Right renal pelvis (tissue), 4 donors: ENCODE measurements at places on chromosomes 3 and 15. TPM values are rescaled to one million over a fixed set of nuclear protein-coding genes. Genes with fewer than 3 reads are reported as not detected.

The FBXO40 gene
- polyA plus RNA-seq: not detected

The KBTBD8 gene
- polyA plus RNA-seq: 0.95 TPM

The CCNB2 gene
- polyA plus RNA-seq: 39.9 TPM

The PLSCR5 gene
- polyA plus RNA-seq: not detected

The RBP2 gene
- 0.40 TPM for polyA plus RNA-seq

The ARHGAP11A gene
- 33.3 TPM for polyA plus RNA-seq

The PTH1R gene
- polyA plus RNA-seq: 157 TPM

DNA sequence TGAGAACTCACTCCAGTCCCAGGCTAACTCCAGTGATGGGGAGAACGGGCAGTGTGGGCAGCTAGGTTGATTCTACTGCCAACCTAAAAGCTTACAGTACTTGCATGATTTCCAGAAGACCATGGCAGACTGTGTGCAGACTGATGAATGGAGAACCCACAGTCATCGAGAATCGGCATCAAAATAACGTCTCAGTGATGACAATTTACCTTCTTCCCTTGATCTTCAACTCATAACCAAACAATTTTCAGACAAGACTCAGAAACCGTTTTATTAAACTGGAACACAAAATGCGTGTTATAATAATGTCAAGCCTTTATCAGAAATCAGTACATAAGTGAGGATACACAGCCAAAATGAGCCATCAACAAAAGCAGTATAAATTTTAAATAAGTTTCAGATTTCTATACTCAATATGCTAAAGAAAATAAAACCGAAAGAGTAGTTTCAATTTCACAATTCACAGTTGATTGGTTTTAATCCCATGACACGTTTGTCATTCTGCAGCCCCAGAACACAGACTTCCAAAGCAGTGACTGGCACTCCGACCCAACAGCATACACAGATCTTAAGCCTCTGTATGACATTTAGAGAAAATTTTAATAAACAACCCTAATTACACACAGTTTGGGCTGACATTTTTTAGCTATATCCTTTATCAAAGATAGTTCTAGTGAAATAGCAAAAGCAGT lies 54.5 kb downstream of the ZMAT3 start:
- no peak for DNase-seq

GRCh38 chr15:68991723-68992122 lies 22.8 kb upstream of the NOX5 start:
- no peak for DNase-seq

- no peak for DNase-seq
These were observed 123.8 kb downstream of the B3GALNT1 start for GRCh38 chr3:160981217-160981938.

GRCh38 chr3:98529856-98530459 lies 1.8 kb upstream of the GPR15 start:
- no peak for DNase-seq

DNA sequence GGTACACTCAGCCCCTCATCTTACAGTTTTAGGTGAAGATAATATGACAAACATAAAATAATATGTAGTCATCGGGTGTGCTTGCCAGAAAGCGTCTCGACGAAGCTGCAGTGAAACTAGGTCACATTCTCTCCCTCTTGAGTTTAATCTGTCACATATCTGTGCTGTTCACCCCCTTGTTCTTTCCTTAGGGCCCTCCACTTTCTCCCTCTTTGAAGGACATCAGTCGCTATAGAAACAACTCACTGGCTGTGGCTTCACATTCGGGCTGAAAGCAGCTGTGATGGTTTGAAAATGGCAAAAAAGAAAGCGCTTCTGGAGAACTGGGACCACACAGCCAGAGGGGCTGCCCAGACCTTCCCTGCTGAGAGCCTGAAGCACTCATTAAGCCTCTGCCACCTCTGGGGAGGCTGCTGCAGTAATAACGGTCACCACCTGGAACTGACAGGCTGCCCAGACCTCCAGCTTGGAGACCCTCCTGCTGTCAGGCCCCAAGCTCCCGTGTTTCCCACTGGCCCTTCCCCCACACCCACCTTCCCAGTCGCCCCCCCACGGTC lies 50.3 kb downstream of the ABTB1 start:
- no peak for DNase-seq

DNA sequence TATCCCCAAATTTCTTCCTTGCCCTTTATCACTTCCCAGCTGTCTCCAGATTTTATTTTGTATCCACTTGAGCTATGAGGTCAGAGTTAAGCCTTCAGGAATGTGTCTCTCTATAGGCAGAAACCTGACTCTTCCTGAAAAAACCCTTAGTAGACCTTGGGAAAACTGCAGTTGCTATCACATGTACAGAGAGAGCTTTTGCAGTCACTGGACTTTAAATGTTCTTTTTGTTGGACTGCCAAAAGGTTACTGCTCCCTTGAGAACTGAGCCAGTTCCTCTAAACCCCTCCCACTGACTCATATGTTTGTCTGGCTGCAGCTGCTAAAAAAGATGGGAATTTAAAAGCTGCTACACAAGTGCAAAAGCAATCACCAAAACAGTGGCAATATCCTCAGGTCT lies 169.1 kb upstream of the CCDC54 start:
- peak; percentile 72 for DNase-seq

DNA sequence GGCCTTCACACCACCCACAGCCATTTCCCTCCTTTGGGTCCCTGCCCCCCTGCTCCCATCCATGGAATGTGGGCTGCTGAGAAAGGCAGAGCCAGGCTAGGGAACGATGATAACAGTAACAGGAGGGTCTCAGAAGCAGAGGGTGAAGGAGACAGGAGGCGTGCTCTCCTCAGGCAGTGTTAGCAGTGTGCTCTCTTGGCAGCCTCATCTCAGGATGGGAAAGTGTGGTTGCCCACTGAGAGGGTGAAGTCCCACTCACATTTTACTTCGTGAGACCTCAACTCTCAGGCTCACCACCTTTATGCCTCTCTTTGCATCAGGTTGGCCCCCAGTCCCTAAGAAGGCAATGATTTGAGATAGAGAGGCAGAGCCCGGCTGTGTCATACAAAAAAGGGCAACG lies 24.5 kb downstream of the TIGIT start:
- DNase-seq: no peak

GRCh38 chr3:36149447-36149865 lies 230.8 kb upstream of the STAC start:
- no peak for DNase-seq

DNA sequence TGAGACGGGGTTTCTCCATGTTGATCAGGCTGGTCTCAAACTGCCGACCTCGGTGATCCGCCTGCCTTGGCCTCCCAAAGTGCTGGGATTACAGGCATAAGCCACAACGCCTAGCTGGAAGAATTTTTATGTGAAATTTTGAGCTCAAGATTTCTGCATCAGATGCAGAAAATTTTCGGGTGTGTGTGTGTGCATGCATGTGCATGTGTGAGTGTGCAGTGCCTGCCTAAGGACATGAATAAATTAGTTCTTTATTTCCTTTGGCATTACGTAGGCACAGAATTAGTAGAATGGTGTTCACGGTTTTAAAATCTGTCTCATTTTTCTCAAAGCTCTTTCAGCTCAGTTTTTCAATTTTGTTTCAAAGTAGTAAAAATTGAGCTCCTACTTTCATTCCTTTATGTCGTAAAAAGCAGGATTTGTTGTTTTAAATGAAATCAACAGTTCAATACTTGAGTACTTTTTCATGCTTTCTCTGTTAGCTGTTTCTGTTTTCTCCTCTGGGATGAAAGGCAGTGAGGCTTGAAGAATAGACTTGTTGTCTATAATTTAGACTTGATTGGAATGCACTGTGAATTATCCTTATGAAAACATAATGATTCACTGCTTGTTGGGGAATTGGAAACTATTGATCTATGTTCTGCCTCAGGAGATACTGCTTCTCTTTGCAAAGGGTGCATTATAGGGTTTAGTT lies 23.3 kb upstream of the RAB11A start:
- DNase-seq: no peak

DNA sequence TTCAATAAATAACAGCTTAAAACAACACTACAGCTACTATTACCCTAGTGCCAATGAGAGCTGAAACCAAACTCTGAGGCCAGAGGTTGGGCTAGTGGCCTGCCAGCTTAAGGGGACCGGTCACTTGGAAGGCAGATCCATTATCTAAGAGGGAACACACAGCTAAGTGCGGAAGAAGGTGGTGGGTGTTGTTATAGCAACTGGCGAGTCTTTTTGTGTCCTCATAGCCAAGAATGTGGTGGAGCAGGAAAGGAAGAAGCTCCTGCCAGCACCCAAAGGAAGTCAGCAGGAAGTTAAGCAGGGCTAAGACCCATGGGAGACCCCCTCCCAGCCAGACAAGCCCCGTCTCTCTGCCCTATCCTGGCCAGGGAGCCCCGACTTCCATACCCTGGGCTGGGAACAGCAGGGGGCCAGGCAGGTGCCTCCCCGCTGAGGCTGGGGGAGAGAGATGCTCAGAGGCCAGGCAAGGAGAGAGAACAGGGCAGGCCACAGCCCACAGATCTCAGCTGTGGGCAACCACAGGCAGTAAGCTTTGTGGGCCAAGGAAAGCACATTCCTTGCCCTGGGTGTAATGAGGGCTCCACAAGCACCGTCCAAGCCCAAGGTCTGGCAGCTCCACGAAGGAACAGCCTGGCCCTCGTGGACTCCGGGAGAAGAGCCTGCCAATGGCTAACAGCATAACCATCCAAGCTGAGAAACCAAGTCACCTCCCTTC lies 34.0 kb upstream of the HRH1 start:
- no peak for DNase-seq

GRCh38 chr3:40763807-40764206 lies 239.0 kb downstream of the ZNF621 start:
- DNase-seq: no peak

GRCh38 chr3:170751899-170752293 lies 118.1 kb downstream of the RPL22L1 start:
- no peak for DNase-seq

DNA sequence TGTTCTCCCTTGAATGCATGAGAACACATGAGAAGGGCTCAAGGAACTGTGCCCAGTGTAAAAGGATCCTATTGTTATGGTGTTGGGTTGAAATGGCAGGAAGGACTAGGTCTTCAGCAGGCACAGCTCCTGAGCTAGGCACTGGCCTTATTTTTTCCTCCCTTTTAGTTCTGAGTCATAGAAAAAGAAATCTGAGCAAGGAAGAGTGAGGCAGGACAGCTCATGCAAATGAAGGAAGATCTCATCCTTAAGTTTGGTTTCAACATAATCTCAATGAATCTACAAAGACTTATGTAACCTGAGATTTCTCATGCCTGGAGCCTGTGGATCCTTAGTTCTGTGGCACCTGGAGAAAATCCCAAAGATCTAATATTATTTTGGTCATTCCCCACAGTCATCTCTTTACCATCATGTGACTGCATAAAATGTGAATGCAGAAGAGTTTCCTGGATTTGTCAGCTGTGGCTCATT lies 188.6 kb upstream of the TBL1XR1 start:
- no peak for DNase-seq

- DNase-seq: no peak
These were observed 5.5 kb downstream of the BMF start for GRCh38 chr15:40102897-40103858.

DNA sequence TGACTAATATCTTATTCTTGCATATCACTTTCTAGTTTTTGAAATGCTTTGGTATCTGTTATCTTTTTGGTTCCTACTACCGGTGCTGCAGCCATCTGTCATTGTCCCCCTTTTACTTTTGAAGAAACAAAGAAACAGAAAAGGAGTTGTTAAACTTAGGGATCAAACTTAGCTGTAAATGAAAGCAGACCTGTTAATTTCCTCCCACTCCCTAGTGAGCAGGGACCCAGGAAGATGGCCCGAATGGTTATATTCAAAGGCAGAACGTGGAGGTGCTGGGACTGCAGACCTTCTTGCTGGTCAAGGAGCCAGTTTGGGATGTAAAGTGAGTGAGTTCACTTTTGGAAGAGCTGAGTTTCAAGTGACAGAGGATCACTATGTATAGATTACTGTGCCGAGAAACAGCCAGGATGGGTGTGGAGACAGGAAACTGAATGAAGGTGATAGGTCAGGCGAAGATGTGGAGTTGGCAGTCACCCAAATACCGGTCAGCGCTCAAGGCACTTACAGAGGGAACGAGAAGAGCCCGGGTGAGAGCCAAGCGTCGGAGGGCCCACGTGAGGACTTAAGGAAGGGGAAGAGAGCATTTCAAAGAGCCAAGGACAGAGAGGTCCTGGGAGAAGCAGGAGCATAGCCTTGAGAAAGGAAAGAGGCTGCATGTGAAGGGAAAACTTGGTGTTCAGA lies 20.1 kb downstream of the KBTBD8 start:
- no peak for DNase-seq

- no peak for DNase-seq
These were observed 925 bp upstream of the PSTPIP1 start for GRCh38 chr15:76994001-76994400.

- no peak for DNase-seq
These were observed 516.7 kb downstream of the FOXP1 start for GRCh38 chr3:71066849-71067261.

DNA sequence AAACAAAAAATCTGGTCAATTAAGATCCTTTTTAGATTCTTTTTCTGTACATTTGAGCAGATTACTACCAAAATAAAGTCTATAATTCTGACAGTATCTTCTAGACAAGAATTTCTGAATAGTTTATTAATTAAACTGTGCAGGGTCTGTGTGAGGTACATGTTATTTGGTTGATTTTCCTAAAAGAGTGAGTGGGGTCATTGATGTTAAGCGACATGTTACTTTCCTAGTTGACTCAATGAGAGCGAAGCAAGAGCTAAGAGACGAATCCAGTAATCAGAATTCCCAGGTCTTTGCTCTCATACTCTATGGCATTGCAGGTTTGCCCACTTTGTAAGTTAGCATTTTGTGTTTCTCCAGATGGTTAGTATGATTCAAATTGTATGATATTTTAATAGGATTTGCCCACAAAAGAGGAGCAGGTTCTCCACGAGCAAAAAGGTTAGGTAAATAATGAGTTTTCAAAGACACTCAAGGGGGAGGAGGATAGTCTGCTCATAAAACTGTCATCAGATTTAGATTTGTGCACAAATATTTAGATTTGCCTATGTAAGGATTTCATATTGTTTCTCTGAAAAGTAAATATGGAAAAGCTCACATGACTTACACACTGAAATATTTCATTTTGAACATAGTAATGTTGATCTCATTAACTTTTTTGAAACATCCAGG lies 217.2 kb upstream of the CGNL1 start:
- DNase-seq: no peak

- no peak for DNase-seq
These were observed 117.5 kb downstream of the EEFSEC start for GRCh38 chr3:128270559-128271492.

DNA sequence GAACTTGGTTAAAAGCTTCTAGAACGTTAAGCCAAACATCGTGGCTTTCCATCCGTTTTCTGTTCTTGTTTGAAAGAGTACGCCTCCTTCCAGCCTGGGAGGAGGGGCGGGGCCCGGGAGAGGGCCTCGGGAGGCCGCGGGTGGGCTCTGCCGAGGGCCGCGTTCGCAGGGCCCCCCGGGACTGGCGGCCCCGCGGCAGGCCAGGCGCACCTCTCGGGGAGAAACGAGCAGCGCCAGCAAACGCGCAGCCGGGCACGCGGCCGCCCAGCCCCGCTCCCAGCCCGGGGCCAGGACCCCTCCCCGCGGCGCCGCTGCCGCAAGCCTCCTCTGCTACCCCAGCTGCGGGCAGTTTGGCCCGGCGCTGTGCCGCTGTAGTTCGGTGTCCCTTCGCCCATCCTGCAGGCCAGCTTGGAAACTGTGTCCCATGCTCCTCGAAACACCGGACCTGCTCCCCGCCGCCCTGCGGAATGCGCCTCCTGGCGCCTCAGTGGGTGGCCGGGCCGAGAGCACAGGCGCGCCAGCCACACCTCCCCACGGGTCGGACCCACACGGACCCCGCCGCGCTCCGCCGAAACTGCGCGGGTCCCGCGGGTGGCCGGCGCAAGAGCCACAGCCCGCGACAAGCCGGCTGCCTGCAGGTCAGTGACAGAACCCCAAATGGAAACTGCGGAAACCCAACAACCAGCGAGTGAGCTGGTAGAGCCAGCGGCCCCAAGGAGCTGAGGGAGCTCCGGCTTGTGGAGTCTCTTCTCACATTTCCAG lies 2.3 kb downstream of the OCA2 start:
- DNase-seq: no peak

GRCh38 chr15:85840802-85841152 lies 46.1 kb upstream of the KLHL25 start:
- DNase-seq: no peak
